ENCODE measurements at places on chromosomes 3 and 15.

GRCh38 chr15:81752546-81752942 lies 293.3 kb downstream of the MEX3B start:
- no peak for DNase-seq

DNA sequence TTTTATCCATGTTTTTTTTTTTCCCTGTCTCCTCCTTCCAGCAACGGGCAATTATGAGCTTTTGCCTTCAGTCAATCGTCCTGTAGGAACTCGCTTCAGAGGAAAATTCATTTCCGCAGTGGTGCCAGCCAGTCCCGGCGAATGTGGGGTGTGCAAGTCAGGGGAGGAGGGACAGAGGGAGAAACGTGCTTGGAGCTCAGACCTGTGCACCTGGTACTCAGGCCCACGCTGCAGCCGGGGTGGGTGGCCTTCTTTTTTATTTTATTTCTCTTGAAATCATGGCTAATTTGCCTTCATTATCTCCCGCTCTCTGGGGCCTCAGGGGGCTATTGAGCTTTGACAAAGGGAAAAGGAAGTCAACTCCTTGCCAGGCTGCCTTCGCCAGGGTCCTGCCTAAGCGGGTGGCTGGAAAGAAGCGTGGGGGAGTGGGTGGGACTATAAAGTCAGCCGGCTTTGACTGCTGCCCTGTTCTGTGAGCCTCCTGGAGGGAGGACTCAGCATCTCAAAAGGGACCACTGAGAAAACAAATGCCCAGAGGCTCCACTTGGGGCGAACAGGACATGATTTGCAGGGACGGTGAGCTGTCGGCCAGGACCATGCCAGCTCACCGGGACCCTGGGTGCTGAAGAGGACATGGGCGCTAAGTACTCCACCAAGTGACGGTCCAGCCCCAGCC lies 5.5 kb downstream of the GRIP2 start:
- DNase-seq: no peak

DNA sequence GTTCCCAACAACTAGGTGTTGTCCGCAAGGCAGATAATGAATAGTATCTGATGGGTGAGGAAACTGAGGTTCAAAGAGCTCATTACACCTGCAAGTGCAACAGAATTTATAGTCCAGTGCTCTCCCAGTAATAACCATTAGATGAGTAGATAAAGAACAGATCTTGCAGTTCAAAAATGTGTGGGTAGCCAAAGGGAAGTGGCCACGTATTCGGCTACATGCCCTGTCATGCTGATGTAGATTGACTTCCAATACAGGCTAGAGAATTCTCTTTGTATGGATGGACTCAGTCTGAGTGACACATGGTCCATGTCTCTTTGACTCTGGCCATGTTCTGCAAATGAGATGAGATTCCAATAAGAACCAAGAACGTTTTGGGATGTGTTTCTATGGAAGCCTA lies 187.9 kb upstream of the LPP start:
- DNase-seq: no peak

DNA sequence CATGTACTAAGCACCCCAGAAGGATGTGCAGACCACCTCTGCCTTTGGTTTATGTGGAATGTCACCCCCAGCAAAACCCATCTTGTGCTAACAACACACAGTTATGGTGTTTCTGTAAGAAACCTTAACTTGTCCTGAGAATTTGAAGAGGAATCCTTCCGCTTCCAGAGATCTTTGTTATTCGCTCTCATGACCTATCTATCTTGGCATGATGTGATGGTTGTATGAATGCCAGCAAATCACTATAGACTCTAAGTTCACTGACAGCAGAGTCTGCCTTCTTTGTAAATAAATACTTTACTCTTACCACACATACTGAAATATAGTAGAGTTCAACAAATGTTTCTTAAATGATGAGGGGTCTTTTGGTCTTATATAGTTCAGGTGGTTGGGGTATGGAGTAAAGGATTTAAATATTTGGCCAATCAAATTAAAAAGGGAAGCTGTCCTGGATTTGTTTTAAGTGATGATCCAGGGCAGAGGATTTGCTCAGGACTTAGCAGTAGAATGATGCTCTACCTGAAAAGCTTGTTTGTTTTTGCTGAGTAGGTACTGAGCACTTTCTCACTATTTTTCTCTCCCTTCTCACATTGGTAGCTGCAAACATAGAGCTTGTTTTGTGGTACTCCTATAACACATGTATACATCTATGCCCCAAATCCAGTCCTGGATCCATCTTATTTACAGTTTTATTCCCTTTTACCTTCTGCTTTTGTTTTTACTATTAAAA lies 27.9 kb upstream of the RTP1 start:
- DNase-seq: no peak

DNA sequence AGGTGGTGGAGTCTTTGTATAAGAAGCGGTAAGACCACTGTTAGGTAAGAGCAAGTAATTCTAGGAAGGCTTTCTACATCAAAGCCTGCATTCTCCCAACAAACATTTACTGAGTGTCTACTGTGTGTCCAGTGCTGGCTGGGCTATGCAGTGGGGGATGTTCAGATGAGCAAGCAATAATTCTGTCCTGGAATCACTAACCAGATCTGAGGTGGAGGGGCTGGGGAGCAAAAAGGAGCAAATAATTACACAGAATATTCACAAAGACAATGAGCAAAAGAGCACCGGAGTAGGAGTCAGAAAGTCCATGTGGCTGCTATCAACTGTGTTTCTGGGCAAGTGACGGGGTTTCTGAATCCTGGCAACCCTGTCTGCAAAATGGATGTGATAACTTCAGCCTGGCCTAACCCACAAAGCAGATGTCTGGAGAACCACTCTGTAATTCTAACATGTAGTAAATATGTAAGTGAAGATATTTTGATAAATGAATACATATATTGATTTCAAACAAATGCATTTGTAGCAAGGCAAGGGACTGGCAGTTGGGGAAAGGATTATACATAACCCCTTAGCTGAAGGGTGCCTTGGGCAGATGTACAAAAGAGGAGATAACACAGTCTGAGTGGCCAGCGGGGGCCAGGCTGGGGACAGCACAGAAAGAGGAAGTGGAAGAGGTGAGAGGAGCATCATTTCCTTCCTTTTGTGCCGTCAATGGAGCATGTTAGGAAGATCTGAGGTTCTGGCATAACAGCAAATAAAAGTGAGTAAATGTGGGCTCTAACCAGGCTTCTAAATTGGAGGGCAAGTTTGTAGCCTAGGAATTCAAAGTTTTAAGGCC lies 28.8 kb downstream of the CYP8B1 start:
- no peak for DNase-seq
